Activated T-cell treated with anti-CD3 and anti-CD28 coated beads, Interleukin-2, amount 50 U/mL, for 48 hours (primary cell): ENCODE measurements at places on chromosomes 7 and 10.

GRCh38 chr10:29430101-29430500, 141.2 kb downstream of the LYZL1 start:
- no peak for DNase-seq

DNA sequence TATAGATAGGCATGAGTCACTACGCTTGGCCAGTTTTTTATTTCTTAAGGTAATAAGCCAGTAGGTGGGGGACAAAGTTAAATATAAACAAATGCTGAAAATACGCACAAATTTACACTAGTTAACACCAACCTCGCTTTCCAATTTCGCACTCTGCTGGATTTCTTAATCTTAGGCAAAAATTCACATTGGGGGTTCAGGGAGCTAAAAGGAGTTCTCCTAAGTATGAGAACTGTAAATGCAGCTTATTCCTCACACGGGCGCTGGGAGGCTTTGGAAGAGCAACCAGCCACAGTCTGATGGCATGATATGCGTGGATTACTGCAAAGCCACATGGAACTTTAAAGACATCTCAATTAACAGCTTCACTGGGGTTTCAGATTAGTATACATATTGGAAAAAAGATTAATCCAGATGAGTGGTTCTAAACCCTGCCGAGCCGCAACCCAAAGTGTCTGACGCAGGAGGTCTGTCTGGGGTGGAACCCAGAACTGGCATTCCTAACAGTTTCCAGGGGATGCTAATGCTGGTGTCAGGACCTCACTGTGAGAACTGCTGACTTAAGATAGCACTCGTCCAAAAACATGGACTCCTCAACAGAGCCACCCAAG, 16.2 kb downstream of the TNS3 start:
- DNase-seq: no peak

DNA sequence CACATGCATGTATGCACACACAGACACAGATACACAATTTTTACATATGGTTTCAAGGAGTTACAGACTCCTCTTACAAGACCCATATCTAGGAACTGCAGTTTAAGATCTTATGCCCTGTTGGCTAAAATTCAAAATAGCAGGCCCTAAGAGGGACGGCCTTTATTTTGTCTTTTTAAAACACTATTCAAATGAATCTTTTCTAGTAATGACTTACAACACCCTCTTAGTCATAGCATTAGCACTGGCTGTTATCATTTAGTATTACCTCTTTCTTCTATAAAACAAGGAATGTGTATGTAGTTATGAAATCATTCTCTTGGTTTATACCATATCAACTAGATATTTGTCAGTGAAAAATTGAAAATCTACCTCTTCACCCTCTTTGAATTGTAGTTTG, 15.3 kb downstream of the PAPSS2 start:
- no peak for DNase-seq

- DNase-seq: no peak
Observed at GRCh38 chr10:131648386-131649020, 252.3 kb upstream of the PPP2R2D start.

GRCh38 chr7:99407872-99408378, 472 bp downstream of the PDAP1 start:
- peak; percentile 61 for DNase-seq

DNA sequence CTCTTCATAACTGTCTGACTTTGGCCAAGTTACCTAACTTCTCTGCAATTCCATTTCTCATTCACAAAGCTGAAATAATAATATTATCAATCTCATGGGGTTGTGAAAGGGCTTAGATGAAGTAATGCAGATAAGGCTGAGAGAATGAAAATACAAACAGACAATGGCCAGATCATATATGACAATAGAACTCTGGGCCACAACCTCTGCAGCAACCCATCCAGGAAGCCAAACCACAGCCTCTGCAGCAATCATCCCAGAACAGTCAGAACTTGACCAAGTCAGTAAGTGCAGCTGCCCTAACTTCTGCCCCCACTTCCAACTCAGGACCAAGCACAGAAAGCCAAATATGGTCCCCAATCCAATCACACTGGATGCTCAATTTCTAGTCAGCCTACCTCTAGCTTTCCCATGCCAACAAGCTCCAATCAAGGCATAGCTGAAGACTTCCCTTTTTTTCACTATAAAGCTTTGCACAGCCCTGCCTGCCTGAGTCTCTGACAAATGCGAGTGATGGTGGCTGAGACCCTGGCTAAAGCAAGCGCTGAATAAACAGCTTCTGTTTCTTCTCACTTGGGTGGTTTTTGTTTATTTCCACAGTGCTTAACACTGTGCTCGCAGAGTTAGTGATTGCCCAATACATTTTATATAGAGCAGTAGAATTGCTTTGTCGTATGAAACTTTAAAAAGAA, 34.8 kb upstream of the TNPO3 start:
- DNase-seq: no peak

DNA sequence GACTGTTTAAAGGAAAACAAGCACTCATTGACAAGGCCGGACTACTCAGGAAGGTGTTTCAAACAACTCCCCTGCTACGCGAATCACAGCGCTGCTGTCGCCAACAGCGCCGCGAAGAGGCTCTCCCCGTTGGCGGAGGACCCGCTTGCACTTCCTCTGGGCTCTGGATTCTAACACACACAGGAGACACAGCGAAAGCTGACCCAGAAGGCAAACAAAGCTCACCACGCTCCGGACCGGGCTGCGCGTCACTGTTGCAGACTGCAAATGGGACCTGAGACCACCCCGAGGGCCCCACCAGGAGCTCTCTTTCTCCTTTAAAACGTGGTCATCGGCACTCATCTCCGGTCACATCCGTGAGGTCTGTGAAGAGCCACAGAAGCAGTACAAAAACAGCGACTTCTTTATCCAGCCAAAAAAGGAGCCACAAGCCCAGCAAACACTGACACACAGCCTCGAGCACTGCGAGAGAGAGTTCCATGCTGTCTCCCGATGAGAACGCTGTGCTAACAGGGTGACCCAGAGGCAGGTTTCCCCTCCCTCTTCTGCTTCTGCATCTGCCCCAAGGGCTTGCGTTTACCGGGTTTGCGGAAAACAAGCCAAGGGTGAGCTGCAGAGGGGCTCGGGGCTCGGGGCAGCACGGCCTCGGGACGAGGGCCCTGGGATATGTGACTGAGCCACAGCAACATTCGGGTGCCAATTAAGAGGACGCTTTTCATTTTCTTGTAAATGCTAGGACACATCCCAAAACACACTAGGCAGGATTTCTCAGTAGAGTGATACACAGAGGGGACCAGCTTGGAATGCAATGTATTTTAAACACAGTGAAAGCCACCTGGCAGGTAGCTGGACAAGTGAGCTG, 41.3 kb downstream of the AMZ1 start:
- peak; percentile 9 for DNase-seq

GRCh38 chr7:71604818-71605414, 473.0 kb downstream of the GALNT17 start:
- no peak for DNase-seq

- peak; percentile 41 for DNase-seq
Observed at GRCh38 chr10:13439313-13440184, 89.3 kb downstream of the BEND7 start.

DNA sequence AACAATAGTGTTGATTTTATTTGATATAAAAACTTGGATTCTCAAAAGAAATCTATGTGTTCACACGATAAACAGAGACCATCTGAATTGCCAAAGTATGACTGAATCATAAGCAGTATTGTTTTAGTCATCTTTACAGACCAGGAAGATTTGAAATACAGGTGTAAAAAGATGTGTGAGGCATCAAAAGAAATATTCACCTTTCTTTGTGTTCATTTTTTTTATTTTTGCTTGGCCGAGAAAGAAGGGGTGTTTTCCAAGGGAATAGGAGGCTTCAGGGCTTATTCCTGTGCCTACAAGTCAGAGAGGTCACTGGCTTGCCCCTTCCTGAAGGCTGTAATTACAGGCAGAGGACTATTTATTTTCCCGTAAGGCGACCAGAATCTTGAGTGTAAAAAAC, 37.3 kb downstream of the MET start:
- DNase-seq: no peak

DNA sequence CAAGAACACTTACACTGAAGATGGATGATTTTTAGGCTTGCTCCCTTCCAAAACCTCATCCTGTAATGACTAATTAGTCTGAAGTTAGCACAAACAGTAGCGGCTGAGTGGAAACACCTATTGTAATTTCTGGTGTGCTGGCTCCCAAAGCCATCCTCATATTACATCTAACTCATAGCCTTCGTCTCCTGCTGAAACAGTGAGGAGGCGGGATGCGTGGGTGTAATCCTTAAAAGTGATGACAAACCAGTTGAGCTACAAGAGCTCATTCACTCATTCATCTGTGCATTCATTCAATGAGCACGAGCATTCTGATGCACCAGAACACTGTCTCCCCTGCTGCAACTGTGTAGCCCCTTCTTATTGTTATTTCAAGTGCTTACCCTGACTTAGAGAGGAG, 235.3 kb downstream of the CALN1 start:
- DNase-seq: no peak

GRCh38 chr7:101315336-101315735, 6.3 kb downstream of the IFT22 start:
- peak; percentile 63 for DNase-seq

GRCh38 chr10:97919012-97919411, 69.4 kb downstream of the GOLGA7B start:
- no peak for DNase-seq

- DNase-seq: no peak
Observed at GRCh38 chr10:100749309-100750217, 4.2 kb downstream of the PAX2 start.

DNA sequence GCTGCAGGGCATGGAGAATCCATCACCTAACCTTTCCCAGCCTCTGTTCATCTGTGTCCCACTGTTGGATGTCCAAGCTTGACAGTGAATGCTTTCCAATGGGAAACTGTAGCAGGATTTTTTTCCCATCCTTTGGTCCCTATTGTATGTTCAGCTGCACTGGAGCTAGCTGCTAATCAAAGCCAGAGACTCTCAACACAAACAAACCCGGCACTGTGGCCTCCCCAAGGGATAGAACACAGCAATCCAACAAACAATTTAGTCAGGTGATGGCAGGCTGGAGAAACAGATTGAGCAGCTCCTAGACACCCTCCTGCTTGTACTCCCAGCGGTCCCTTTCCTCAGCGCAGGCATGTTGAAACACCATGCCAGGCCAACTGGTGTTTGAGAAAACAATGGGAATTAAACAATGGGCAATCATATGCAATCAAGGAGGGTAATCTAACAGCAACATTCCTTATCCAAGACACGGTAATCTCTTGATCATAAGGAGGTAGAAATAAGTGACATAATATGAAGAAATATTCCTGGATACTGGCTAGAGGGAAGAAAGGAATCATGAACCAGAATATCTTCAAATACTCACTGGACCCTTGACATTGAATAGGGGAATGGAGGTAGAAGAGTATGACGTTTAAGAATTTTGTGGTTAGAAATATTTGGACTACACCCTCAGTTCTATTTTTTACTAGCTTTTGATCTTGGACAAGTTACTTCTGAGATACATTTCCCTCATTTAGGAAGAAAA, 15.0 kb downstream of the PTN start:
- no peak for DNase-seq

GRCh38 chr10:86178401-86179152, 188.0 kb downstream of the GRID1 start:
- no peak for DNase-seq

- DNase-seq: no peak
Observed at GRCh38 chr7:105127179-105127578, 113.2 kb downstream of the KMT2E start.

DNA sequence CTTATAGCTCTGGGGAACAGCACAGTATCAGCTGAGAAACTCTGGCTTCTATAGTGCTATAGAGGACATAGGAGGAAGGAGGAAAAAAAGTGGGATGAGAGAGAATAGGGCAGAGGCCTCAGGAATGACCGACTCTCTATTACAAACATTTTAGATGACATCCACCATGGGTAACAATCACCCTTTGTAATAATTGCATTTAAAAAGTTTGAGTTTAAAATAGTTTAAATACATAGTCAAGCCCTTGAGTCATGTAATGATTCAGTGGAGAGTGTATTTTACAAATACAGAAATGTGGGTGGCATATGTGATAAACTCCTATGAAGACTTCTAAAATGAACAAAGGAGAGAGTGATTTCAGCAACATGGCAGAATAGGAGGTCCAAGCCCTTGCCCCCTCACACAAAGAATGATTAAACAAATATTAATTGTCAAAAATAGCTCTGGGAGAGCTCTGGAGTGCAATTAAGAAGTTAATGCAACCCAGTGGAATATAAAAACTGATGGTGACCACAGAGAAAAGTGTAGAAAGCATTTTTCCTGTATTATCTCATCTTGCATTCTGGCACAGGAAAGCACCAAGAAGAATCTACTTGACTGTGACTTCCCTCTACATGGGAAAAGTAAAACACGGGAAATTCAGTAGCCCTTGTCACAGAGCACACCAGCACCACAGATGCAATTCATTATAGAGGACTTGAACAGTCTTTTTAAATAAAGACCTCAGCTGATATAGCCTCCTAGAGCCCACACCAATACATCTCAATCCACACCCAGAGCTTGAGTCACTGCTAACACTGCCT, 569.0 kb upstream of the SORCS1 start:
- DNase-seq: no peak

DNA sequence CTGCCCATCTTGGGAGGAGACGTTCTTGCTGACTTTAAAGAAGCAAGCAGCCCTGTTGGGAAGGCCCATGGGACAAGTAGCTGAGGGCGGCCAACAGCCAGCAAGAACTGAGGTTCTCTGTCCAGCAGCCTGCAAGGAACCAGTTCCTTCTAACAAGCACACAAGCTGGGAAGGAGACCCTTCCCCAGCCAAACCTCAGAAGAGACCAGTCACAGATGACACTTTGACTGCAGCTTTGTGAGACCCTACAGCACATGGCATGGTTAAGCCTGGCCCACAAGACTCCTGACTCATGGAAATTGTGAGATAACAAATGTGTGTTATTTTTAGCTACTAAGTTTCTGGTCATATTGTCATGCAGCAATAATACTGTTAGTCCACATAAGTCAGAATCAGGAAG, 99.9 kb downstream of the PRLHR start:
- no peak for DNase-seq

GRCh38 chr10:88896372-88896993, 16.4 kb downstream of the STAMBPL1 start:
- DNase-seq: no peak
